ENCODE measurements at places on chromosomes 1 and 21.

- DNase-seq: no peak
Observed at GRCh38 chr1:170967042-170967910, 31.9 kb downstream of the MROH9 start.

DNA sequence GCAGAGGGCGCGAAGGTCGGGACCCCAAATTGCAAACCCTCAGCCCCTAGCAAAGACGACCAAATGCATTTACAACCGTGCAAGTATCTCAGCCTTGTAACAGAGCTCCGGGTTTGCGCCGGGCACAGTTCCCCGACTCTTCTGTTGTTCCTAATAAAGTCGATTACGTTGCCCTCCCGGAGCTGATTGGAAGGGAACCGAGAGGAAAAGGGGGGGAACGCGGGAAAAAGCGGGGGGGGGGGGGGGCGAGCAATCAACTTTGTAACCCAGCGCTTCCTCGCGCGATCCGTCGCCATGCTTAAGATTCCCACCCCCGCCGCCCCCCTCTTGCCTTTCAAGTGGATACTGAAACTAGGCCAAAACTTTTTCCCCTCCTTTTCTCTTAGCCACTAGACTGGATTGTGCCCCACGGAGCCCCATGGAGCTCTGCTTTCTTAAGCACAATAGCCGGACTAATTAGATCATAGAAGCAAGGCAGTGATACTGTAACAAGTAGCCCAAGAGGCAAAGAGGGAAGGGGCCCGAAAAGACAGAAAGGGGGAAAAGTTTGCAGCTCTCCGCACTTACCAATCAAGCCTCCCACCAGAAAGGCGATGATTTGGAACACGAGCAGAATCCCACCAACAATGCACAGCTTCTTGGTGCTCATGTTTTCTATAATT lies 565 bp downstream of the WLS start:
- no peak for DNase-seq

GRCh38 chr1:95742591-95743089 lies 508.6 kb downstream of the RWDD3 start:
- no peak for DNase-seq

DNA sequence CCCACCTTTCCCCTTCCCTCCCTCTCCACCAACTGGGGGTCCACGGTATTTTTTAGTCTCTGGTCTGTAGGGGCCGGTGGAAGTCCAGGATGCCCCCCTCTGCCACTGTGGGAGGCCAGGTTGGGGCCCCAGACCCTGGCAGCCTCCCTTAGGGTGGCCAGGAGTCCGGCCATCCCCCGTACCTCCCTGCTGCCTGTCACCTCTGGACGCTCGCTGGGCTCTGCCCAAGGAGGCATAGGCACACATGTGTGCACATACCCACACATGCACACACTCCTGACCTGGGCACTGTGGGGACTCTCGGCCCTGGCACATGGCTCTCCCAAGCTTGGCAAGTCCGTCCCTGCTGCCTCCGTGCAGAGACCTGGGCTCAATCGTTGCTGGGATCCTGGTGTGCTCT lies 53.0 kb downstream of the DISP3 start:
- DNase-seq: no peak

DNA sequence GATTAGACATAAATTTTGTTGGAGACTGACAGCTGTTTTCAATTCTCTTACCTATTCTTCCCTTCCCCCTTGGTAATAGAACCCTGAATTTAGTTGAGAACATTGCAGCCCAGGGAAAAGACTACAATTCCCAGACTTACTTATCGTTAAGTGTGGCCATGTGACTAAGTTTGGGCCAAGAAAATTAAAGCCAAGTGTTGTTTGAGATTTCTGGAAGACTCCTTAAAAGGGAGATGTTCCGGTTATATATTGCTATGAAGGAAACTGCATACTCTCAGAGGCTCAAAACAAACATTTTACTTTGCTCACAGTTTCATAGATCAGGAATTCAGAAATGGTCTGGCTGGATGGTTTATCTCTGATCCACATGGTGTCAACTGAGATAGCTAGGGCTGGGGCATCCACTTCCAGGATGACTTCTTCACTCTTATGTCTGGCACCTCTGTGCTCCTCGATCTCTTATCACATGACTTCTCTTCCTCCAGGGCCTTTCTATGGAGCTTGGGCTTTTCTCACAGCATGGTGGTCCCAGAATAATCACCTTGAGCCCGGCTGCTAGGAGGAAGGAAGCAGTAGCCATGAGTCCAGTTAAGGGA lies 22.4 kb upstream of the CD34 start:
- no peak for DNase-seq

GRCh38 chr1:153786038-153786790 lies 11.0 kb downstream of the SLC27A3 start:
- no peak for DNase-seq

- DNase-seq: peak; percentile 44
Observed at GRCh38 chr1:150186789-150187559, 37.3 kb downstream of the PLEKHO1 start.

DNA sequence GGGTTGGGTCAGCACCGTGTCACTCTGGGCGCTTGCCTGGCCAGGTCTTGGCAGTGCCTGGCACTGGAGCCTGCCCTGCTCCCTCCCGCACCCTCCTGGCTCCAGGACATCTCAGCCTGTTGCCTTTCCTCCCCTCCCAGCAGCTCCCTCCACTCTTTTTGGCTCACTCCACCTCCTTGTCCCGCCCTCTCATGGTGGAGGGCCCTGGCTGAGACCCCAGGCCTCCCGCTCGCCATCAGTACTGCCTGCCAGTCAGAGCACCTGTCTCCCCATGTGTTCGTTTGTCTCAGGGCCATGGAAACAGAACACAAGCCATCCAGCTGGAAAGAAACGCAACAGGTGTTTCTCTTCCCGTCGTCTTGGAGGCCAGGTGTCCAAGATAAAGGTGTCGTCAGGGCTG lies 61.0 kb downstream of the B3GALT5 start:
- no peak for DNase-seq

GRCh38 chr21:46100020-46100419 lies 2.1 kb downstream of the COL6A2 start:
- no peak for DNase-seq

DNA sequence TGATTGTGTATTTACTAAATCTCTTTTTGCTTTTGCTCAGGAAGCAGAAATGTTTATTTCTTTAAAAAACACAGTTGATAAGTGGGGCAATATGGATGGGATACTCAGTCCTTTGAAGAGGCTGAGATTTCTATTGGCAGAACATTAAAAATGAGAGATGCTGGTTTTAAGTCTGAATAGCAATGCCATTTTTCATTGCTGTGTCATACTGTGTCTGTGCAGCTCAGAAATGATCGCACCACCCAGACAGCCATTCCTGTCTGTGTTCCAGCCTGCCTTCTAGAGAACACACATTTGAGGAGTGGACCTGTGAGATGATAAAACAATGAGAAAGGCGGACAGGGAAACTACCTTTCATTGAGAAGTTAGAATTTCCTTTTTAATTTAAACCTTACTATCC lies 231.2 kb upstream of the USP24 start:
- DNase-seq: no peak

- no peak for DNase-seq
Observed at GRCh38 chr1:78170859-78171258, 125.1 kb downstream of the GIPC2 start.
